Activated T-helper 2 cell treated with anti-CD3 and anti-CD28 coated beads, Interferon-gamma antibody, Interleukin-2, Interleukin-4, amounts not matched to agents 10 μg/mL and 5 μg/mL and 100 μg/mL, durations not matched to agents 14 hours and 24 hours and 36 hours (primary cell): ENCODE measurements at places on chromosomes 1 and 21.

DNA sequence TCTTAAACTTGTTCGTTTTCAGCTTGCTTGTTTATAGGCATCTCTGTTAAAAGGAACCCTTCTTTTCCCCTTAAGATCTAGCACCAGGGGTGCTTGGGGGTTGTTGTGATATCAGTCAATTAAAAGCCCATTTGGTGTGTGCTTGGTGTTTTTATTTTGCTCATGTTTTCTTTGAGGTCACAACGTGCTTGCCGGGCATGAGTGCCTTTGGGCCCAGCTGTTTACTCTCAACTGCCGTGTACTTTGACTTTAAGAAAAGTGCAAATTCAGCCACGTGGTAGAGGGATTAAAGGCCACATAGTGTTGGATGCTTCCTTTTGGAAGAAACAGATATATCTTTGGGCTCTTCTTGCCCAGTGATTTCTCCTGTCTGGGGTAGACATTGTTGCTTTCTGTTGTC lies 10.5 kb downstream of the ARID1A start:
- no peak for DNase-seq

DNA sequence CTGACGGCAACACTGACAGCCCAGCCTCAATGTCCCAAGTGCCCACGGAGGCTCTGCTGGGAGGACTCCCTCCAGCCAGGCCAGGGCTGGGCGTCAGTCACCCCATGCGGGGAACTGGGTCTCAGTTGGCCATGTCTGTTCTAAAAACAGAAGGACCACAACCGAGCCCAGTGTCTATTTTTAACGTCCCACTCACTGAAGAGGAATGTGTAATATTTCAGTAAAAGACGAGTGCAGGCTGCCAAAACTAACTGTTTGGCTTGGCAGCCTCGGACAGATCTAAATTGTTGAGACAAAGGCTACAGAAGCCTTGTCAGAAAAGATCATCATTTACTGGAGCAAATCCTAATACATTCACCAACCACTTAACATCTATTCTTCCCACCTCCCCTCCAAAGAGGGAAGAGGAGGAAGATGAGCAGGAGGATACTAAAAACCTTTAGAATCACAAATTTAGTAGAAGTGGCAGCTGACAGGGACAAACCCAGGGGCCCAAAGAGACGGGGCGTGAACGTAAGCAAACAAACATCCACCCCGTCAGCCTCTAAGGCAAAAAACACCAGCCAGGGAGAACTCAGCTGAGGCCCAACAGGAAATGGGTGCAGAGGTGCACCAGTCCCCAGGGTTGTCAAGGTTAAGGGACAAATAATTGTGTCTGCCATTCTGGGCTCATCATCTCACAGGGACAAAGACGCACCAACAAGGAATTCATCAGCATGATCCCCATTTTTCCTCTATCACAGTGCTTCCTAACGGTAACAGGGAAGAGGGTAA lies 18.7 kb downstream of the C1orf198 start:
- no peak for DNase-seq

GRCh38 chr21:46605767-46606426 lies 1.0 kb upstream of the S100B start:
- DNase-seq: peak; percentile 31

DNA sequence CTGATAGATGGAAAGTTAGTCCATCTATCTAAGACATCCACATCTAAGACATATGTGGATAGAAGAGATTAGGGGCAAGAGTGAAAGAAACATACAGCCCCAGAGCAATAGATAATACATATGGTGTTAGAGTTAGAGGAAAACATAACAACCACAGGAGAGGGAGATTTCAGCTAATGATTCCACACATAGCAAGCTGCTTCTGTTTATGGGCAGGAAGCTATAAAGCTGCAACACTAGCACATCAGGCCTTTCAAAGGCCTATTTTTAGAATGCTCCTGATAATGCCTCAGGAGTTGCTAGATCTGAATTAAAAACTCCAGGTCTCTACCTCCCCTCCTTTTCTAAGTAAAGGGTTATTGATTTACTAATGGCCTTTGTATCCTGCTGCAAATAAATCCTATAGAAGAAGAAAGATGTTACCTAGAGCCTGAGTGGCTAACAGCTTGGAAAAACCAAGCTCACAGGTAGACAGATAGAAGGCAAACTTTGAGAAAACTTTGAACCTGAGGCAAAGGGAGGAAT lies 36.1 kb downstream of the BRINP2 start:
- DNase-seq: no peak

- no peak for DNase-seq
Observed at GRCh38 chr1:6162773-6163172, 17.3 kb downstream of the CHD5 start.

DNA sequence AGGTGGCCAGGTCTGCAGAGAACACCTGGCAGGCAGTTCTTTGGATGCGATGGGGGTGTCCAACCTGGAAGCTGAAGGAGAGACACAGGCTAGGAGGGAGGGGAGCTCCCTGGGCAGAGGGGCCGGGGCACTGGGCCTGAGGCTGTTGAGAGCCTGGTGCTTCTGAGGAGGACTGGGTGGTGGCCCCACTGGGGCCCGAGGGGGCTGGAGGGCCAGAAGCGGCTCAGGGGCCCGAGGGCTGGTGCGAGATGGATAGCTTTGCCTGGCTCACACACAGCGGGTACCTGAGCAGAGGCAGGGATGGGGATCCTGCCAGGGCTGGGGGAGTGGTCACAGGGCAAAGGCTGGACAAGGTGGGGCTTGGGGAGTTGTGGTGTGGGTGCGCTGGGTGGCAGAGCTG lies 37.2 kb downstream of the PRDM16 start:
- no peak for DNase-seq

DNA sequence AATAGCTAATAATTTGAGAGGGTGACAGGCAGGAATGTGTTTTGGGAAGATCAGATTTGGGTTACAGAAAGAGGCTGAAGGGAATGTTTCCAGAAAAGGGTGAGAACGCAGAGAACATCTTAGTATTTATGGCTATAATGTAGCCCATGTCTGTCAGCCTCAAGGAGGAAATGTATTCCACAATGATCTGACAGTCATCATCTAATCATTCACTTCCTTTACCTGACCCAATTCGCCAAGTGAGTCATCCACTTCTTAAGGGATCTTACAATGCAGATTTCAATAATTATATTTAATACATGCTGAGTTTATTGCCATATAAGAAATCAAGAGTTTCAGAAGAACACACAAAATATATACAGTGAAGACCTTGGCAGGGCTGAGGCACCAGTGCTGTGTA lies 10.8 kb downstream of the TRIM45 start:
- DNase-seq: no peak
